Stromal cell of bone marrow (primary cell): ENCODE measurements at places on chromosomes 1 and 21.

GRCh38 chr1:147665521-147665920, 4.8 kb downstream of the ACP6 start:
- no peak for DNase-seq

GRCh38 chr1:118185084-118185832, at the start of gene SPAG17:
Gene SPAG17 (minus strand): TSS chr1:118185228. CDS start chr1:118185157, 71 bp downstream.
- peak; percentile 59 for DNase-seq

DNA sequence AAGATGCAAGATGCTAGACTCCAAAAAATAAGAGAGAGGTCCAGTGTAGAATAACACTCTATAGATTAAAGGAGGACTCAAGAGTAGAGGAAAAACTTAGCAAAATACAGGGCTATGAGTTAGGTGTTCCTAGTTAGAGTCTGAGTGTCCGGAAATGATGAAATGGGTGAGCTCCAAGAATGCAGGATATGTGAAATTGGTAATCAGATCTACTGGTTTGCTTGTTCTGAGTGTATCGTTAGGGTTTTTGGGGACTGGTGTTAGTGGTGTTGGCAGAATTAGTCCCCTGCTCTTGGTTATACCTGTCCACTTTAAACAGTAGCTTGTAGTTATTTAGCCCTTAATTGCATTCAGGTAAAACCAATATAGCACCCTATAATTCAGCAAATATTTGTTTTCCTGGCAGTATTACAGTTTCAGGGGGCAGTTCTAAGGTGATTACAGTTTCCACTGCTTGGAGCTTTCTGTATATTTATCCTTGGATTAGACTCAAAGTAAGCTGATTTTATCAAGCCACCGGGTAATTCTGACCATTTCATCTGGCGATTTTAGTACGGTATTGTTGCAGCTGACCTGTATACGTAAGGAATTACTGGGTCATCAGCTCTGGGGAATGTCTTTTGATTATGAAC, 332.7 kb downstream of the CHRM3 start:
- no peak for DNase-seq

DNA sequence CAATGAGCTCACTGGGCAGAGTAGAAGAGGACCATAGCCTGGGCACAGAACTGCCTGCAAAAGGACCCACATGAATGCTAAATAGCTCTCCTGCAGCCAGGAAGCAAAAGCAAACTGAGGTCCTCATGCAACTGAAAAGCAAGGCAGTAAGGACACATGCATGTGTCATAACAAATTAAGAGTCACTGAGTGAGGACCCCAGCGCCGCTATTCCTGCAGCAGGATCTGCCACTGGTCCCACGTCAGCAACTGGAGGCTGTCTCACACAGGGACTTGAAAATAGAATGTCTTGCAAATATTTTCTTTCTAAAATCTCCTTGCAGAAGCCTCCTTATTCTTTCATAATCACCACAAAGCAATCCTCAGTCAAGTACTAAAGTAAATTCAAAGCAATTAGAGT, 559.6 kb upstream of the DAB1 start:
- no peak for DNase-seq

DNA sequence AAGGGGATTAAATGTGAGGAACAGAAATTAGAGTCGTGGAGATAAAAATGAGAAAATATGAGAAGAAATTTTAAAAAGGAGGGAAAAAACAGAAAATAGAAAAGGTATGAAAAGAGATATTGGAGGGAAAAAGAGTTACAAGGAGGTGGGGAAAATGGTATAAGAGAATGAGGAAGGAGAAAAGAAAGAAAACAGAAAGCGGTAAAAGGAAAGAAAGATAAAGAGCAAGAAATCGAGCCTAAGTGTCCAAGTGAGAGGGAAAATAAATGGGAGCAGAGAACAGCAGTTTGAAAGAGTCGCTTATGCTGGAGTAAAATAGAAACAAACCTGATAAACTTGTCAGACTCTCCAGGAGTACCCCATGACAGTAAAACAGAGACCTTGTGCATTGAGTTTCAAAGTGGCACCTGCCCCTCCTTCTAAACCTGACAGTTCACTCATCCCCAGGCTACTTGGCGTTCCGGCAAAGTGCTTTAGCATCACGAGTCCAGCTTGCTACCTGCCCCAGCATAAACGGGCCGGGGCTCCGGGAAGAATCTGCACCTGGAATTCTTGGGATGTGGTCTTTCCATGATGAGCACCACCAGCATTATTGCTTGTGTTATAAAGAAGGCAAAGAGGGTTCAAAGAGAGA, 585 bp downstream of the NEGR1 start:
- no peak for DNase-seq

DNA sequence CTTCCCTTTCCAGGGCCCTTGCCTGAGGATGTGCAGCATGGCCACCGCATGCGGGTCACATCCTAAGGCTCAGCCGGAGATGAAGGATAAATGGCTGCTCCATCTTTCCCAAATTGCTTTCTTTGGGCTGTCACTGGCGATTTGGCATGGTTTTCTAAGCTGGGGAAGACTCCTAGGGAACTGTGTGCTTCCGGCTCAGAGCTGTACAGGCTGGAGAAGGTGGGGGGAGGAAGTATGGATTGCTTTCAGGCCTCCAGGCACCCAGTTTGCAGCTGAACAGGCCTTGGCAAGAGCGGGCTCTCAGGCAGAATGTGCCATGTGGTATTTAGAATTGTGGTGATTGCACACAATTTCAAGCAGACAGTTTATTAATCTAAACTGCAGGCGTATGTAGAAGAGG, 48.9 kb downstream of the TMEM53 start:
- no peak for DNase-seq

DNA sequence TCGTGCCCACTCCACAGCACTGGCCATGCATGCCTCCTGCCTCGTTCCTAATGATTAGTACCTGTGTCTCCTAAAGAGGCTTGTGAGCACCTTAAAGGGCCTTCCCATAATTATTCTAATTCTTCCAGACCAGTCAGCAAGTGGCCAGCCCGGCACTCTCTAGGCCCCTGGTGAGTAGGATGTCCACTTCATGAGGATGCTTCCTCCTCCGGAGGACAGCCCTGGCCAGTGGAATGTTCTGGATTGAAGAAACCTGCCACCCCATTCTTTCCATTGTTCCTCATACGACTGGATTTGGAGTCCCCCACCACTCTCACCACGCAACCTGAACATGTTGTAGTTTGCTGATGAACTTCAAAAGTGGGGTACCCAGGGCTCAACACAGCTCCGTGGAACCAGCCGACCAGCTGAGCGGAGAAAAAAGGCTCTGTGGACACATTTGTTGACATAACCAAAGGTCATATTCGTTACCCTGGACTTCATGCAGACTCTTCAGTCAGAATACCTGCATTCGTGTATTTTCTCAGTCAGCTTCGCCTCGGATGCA, 46.7 kb upstream of the LBR start:
- DNase-seq: no peak

- DNase-seq: no peak
Measured at GRCh38 chr1:40593449-40594186, 62.2 kb downstream of the ZNF684 start.

DNA sequence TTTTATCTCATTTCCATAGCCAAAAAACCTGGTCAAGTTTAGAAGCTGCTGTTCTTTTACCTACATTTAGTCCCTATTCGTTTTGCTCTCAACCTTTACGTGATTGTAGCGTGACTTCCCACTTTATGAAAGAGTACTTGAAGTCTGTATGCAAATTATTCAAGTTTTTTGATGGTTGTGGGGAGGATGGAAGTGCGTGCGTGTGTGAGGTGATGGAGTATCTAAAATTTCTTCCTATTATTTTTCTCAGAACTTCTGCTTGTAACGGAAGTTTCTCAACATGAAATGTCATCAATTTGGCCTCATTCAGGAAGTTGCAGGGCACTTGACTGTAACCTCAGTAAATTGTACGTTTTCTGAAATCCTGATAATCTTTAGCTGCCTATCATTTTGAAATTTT, 64.0 kb downstream of the SAMSN1 start:
- no peak for DNase-seq

- no peak for DNase-seq
Measured at GRCh38 chr1:56092684-56093570, 486.4 kb downstream of the PLPP3 start.

GRCh38 chr1:4585216-4585615, 69.2 kb upstream of the AJAP1 start:
- DNase-seq: no peak

DNA sequence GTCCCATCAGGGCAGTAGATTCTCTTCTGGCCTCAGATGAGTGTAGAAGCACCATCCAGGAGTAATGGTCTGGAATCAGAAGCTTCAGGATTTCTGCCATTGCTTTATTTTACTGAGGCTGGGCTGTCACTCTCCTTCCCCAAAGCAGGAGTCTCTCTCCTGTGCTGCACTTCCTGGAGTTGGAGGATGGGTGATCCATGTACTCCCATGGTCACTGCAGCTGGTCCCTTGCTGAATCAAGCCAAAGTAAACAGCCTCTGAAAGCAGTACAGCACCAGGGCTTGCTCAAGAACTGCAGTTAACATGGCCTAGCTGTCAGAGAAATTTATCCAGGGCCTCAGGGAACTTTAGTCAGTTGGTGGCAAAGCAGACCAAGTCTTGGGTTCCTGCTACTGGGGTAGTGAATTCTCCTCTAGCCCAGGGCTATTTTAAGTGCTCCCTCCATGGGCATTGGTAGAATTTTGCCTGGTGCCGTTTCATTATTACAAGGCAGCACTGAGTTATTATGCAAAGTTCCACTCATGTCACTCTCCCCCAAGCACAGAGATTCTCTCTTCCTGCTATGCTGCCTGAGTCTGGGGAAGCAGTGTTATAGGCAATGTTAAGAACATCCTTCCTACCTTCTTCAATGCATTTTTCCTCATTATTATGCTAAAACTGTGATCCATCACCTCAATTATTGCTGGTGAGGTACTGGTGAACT, 29.5 kb downstream of the DRAM2 start:
- DNase-seq: no peak

GRCh38 chr1:54190526-54190925, 9.3 kb downstream of the CYB5RL start:
- DNase-seq: no peak

DNA sequence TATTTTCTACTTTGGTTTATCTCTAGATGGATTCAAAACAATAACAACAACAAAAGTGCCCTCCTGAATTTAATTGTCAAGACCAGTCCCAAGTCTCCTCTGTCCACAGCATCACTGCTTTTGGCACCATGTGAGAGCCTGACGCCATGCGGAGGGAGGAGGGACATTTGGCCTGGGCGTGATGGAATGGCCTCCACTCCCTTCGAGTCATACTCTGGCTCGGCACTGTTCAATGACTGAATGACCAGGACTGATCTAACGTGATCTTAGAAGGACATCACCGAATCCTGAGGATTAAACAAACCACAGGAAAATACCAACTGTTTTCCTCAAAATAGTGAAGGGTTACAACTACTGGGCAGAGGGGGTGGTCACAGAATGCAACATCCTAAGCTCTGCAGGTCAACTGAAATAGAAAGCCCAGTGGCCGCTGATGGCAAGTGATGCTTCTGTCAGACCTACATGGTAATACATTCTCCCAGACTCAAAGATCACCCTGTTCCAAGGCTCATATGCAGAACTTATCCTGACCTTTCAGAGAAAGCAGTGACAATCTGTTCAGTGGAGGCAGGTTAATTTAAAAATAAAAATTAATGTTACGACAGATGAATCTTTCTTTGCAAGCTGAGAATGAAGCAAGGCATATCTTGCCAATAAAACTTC, 19.1 kb downstream of the SRSF4 start:
- peak; percentile 27 for DNase-seq

- DNase-seq: no peak
Measured at GRCh38 chr1:236568285-236568894, 35.9 kb downstream of the HEATR1 start.

DNA sequence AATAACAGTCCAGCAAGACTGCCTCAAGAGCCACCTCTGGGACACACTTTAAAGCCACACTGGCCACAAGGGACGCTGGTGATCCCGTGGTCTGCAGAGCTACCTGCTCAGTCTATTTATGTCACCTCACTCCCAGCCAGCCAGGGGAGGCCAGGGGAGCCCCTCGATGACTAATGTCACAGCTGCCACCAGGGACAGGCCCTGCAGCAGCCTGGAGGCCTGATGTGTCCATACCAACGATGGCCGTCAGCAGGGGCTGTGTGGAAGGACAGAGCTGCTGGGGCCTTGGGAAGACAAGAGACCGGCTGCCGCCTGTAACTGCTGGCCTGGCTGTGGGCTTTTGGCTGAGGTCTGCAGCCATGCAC, 71.0 kb downstream of the SIK1 start:
- no peak for DNase-seq

DNA sequence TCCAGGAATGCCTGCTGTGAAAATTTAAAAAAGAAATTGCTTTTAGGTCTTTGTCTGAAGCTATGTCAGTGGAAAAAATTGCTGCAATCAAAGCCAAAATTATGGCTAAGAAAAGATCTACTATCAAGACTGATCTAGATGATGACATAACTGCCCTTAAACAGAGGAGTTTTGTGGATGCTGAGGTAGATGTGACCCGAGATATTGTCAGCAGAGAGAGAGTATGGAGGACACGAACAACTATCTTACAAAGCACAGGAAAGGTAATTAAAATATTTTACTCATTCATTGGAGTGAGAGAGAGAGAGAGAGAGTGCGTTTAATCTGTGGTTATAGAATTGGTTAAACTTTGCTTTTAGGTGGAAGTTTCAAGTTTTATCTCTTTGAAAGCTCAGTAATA, 20.0 kb downstream of the CDC73 start:
- DNase-seq: no peak

DNA sequence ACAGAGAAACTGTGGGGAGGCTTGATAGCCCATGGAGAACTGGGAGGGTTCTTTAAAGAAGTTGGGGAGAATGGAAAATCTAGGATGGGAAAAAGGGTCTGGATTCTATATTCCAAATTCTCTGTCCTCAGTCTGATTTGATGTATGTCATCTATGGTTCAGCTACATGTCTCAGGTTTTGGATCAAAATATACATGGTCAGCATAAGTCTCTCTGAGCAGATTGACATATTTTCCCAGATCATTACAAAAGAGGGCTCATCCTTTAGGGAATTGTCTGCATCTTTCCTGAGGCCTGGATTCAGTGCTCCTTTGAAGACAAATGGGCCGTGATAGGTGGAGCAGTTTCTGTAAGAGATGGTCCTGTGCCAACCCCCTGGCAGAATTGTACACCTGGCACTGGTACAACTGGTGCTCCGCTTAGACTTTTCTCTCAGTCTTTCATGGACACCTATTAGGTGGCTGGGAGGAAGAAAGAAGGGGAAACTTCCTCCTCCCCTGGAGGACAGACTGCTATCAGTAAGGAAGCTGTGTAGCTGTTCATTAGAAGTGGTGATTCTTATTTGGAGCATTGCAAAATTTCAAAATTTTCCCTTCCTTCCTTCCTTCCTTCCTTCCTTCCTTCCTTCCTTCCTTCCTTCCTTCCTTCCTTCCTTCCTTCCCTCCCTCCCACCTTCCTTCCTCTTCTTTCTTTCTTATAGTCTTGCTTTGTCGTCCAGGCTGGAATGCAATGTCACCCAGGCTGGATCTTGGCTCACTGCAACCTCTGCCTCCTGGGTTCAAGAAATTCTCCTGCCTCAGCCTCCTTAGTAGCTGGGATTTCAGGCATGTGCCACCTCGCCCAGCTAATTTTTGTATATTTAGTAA, 26.1 kb upstream of the RGL1 start:
- DNase-seq: no peak

GRCh38 chr21:35281956-35282355, 232.9 kb upstream of the RUNX1 start:
- no peak for DNase-seq
